ENCODE measurements at places on chromosomes 13 and 19.

- DNase-seq, result no peak
These were observed 10.3 kb downstream of the IER2 start for GRCh38 chr19:13160557-13160956.

GRCh38 chr13:23725922-23726321 lies 155.7 kb downstream of the TNFRSF19 start:
- no peak for DNase-seq

DNA sequence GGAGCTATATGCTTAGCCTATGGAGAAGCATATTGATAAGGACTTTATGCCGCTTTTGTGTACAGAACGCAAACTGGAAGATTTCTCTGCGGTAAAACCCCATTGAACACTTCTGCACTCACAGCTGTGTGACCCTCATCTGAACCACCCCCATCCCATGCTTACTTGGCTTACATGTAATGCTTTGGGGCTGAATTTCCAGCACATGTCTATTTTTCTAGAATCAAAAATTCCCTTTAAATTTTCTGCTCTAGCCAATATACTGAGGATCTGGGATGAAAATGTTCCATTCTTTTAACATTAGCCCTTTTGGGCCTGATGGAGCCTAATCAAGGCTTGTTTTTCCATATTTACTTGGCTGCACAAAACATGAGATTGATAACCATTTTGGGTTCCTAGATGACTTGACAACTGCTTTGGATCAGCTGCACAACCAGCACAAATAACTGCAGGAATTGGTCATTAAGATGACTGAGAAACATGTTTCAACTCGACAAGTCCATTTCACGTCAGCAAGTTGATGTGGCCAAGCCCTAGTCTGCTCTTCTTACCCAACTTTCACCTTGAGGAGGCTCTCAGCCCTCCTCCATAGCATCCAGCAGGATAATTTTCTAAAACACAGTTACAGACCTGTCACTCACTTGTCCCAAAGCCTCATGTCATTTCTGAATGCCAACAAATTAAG lies 52.4 kb downstream of the TNFSF11 start:
- DNase-seq, result no peak

DNA sequence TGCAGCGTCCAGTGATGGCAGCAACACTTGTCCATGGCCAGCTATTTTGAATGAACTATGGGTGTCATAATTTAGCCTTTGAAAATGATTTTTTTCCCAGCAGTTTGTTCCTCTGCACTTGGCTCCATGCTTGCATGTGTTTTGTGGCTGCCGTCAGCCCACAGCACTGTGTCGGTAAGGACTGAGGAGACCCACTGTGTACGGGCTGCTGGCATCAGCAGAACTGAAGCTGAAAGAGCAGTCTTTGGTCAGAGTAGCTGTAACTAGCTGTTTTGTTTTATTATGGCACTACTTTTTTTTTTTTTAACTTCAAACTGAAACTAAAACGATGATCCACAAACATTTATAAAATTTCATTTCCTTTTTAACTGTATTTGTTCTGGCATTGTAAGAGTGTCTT lies 50.3 kb upstream of the TEX29 start:
- no peak for DNase-seq

DNA sequence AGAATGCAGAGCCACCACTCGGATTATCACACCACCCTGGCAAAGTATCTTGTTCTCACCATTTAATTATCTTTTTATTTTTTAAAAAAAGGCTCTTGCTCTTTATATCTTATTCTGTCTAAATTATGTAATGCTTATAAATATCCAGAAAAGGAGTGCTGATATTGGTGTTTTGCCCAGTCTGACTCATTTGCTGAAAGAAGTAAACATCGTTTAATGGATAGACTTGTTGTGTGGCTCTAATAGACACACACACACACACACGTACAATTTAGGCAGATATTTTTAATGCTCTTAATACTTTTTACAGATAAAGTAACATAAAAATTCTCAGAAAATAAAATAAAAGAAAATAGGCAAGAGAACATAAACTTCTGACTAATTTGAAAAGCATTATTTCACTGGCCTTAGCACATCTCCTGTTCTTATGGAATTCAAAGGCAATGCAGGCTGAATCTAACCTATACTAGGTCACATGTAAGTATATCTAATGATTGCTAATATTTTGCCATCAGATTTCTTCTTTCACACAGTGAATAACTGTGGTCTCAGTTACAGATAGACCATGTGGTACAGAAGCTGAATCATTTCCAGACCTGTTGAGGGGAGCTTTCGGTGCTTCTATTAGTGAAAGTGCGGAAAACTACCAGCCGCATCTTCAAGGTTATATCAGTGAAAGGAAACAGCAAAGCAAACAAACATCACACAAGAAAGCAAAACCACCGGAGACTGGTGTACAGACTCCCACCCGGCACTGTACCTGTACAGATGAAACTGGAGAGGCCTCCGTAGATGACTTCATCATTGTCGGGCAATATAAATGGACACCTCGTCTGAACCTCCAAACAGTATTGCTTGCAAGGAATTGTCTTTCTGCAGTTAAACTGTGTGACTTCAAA lies 642.1 kb upstream of the ARGLU1 start:
- no peak for DNase-seq

DNA sequence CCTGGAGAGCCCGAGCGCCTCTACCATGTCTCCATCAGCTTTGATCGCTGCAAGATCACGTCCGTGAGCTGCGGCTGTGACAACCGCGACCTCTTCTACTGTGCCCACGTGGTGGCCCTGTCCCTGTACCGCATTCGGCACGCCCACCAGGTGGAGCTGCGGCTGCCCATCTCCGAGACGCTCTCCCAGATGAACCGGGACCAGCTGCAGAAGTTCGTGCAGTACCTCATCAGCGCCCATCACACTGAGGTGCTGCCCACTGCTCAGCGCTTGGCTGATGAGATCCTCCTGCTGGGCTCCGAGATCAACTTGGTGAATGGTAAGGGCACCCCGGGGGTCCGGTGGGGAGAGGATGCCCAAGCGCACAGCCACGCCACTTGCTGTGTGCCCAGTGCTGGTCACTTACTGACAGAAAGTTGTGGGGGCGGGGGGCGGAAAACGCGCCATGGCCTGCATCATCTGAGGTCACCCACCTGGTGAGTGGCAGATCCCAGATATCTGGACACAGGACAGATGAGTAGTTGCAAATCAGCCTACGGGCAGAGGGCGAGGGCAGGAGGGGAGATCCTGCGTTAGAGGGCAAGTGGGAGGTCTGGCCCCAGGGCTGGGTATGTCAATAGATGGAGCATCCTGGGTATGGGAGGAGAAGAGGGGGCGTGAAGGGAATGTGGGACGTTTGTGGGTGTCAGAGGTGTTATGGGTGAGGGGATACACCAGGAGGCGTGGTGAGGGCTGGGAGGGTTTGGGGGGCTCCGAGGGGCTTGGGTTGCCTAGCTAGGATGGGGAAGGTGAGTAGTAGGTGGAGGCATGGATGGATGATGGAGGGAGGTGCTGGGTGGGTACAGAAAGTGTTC lies 9.8 kb downstream of the ZSWIM4 start:
- no peak for DNase-seq

- DNase-seq, result peak; percentile 70
These were observed 748 bp downstream of the LMNB2 start for GRCh38 chr19:2455851-2456570.

GRCh38 chr13:37627428-37627827 lies 28.9 kb upstream of the POSTN start:
- no peak for DNase-seq

DNA sequence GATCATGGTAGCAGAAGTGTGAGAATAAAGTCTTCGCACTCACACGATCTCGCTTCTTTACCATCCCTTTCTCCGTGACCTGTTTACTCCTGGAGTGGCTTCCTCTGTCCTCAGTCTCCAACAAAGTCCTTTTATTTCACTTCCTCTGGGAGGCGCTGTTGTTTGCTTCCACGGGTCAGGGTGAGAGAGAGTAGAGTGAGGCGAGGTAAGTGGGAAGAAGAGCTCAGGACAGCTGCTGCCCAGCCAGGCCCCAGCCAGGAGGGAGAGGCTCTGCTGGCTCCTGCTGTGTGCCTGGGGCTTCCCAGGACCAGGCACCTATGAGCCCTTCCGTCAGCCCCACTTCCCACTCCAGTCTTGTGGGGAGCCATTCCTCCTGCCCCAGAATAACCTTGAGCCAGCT lies 242.1 kb downstream of the FGF9 start:
- DNase-seq, result no peak

- peak; percentile 63 for DNase-seq
These were observed 22.8 kb upstream of the CEACAM20 start for GRCh38 chr19:44552324-44552723.

DNA sequence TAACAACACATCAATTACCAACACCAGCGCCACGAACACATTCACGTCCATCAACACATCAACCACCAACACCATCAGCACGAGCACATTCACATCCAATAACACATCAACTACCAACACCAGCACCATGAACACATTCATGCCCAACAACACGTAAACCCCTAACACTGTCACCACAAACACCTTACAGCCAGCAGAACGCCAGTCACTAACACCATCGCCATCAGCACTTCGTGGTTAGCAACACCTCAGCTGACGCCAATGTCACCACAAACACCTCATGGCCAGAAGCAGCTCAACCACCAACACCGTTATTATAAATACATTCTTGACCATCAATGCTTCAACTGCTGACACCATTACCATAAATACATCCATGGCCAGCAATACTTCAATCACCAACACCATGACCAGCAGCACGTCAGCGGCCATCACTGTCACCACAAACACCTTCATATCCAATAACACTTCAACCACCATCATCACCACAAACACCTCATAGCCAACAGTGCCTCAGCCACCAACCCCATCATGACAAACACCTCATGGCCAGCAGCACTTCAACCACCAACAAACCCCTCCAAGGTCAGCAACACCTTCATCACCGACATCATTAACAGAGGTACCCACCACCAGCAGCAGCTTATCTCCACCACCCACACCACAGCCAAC lies 9.4 kb downstream of the FCER2 start:
- no peak for DNase-seq

DNA sequence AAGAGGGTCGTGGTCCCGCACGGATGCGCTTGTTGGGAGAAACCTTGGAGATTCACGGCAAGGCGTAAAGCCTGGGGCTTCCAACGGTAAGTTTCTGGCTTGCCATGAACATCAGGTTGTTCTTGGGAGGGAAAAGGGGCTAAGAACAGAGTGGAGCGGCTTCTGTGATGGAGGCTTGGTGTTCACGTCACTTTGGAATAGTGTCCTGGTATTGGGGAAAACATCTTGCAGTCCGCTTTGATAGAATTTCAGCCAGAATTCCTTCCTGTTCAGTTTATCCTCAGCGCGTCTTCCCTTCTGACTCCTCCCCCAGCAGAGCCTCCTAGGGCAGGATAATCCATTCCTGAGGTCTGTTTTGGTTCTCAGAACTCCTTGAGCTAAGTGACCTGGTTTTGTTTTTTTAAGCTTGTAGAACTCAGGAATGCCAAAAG lies 2.0 kb downstream of the KCTD15 start:
- DNase-seq, result no peak

GRCh38 chr13:93217721-93218261 lies 8.8 kb upstream of the GPC6 start:
- no peak for DNase-seq

- DNase-seq, result no peak
These were observed 208.9 kb upstream of the TMTC4 start for GRCh38 chr13:100883453-100883852.

GRCh38 chr13:108895220-108895704 lies 265.9 kb downstream of the MYO16 start:
- no peak for DNase-seq

DNA sequence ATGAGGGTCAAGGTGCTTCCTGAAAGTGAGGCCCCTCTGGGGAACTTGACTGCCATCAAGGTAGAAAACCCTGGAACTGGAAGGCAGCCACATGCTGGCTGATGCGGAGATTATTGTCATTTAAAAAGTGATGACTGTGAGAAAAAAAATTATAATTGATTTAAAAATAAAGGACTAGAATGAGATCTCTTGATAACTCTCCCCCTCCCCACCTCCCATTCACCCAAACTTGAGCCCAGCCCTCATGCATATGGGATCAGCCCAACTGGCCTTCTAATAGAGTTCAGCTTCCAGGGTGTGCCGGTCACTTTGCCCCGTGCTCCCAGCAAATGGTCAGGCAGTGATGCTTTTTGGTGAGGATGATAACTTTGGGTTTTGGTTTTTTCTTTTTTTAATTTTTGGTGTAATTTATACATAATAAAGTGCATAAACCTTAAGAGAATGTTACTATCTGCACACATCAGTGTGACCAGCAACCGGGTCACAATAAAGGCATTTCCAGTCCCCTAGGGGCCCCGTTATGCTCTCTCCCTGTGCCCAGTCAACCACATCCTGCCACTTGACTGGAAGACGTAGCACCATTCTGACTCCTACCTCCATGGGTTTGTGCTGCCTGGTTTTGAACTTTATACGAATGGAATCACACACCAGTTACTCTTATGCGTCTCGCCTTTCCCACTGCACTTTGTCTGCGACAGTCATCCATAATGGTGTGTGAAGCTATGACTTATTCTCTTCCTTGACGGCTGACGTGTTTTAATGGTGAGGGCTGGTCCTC lies 187.9 kb downstream of the USP12 start:
- no peak for DNase-seq

GRCh38 chr19:58229255-58229639 lies 533 bp downstream of the ZNF544 start:
- DNase-seq, result peak; percentile 17

GRCh38 chr13:54628383-54628782 lies 1599.8 kb downstream of the OLFM4 start:
- DNase-seq, result no peak

- no peak for DNase-seq
These were observed 13.2 kb upstream of the AKAP11 start for GRCh38 chr13:42258747-42259146.

DNA sequence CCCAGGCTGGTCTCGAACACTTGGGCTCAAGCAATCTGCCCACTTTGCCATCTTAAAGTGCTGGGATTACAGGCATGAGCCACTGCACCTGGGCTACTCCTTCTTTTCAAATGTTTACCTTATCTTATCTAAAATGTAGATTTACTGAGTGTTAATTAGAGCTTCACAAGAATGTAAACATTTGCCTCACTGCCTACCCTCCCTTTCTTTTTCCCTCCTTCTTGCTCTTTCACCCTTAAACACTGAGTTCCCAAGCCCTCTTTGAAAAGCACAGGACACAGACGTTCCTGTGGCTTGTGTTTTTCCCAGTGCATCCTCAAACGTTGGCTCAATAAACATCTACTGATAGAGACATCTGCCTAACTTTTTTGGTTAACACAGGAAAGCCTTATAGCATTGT lies 32.7 kb upstream of the CYSLTR2 start:
- no peak for DNase-seq

DNA sequence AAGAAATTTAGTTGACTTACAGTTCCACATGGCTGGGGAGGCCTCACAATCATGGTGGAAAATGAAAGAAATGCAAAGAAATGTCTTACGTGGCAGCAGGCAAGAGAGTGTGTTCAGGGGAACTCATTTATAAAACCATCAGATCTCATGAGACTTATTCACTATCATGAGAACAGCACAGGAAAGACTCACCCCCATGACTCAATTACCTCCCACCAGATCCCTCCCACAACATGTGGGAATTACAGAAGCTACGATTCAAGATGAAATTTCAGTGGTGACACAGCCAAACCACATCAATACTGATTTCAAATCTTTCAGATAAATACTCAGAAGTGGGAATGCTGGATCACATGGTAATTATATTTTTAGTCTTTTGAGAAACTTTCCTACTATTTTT lies 1357.9 kb downstream of the SLITRK5 start:
- DNase-seq, result no peak

Data from germinal center (tissue), 1 donor.